ENCODE measurements at places on chromosomes 4 and X.

DNA sequence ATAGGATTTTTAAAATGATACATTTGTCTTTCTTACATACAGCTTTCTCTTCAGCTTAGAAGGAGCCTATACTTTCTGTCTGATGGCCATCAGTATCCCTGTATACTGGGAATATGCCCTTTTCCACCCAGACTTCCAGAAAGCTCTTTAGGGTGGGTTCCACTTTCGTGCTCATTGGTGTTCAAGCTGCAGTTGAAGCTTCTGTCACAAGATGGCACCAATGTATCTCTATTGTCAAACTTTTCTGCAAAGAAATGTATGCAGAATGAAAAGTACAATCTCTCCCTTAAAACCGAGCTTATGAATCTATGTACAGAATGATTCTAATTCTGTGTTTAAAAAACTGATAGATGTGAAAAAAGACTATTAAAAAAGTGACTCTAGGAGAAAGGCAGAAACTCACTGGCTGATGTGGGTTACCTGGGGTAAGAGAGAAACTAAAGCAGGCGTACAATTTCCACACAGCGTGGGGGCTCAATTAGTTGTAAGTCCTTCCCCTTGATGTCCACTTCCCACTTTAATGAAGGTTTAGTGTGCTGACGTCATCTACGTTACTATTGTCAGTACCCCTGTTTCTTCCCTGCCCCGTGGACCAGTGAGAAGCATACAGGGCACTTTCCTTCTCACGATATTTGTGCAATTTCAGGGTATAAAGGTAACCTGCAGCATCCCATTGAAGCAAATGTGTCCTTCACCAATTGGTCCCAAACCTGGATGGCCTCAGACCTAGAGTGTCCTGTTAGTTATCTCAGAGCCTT, 57.3 kb upstream of the TCEAL2 start:
- DNase-seq: peak; percentile 14

DNA sequence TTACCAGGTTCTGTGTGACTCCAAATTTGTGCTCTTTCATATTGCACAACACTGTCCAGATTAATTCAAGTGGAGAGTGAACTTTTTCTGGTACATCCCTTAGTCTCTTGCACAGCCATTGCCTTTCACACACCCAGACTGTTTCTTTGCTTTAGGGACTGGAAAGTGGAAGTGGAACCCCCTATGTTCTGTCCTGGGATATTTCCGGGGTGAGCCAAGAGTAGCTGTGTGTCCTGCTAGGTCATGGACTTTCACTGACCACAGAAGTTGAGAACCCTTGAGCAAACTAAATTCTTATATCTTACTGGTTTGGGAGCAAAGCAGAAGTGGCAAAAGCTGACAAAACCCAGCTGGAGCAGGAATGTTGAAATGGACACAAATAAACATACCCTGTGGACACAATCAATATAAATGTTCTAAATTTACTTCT, 10.3 kb upstream of the VSIG4 start:
- DNase-seq: no peak

DNA sequence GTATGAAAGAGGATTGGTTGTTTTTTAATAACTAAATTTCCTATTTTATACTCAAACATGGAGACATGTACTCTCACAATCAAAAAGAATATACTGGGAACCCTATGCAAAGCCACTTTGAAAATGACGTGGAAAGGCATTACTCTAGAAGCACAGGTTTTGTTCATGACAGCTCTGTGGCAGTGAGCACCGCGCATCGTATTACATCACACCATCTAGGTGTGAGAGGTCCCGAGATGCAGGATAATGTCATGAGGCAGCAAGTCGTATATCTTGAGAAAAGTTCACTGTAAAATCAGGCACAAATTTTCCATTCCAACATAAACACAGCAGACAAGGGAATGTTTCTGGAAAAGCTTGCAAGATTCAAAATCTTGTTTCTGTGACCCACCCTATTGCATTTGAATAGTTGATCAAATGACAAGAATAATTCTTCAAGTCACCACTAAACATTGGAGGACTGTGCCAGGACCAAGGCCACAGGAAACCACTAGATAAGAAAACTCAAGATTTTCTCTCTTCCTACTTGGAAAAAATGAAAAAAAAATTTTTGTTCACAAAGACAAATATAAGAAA, 127.6 kb downstream of the LDB2 start:
- DNase-seq: no peak

- no peak for DNase-seq
Measured at GRCh38 chr4:108890484-108890881, 127.6 kb upstream of the ETNPPL start.

GRCh38 chr4:83266689-83267088, 17.9 kb downstream of the COQ2 start:
- no peak for DNase-seq

DNA sequence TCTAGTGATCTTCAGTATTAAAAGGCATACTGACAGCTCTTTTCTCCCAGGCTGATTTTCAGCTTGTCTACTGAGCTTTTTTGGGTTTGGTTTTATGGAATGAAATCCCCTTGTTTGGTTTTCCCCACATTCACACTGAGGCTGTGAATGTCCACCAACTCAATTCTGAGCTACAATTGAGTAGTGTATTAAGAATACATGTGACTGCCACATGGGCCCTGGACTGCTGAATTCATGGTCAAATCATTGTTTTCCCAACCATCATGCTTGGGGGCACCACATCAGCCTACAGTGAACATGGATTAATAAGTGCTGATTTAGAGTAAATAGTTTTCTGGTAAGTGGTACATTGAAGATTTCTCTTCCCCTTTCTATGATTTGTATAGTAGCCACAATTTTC, 32.4 kb downstream of the RTL9 start:
- DNase-seq: no peak

- no peak for DNase-seq
Measured at GRCh38 chr4:7815562-7815961, 124.1 kb downstream of the AFAP1 start.

- no peak for DNase-seq
Measured at GRCh38 chr4:123470640-123471039, 74.0 kb downstream of the SPRY1 start.

DNA sequence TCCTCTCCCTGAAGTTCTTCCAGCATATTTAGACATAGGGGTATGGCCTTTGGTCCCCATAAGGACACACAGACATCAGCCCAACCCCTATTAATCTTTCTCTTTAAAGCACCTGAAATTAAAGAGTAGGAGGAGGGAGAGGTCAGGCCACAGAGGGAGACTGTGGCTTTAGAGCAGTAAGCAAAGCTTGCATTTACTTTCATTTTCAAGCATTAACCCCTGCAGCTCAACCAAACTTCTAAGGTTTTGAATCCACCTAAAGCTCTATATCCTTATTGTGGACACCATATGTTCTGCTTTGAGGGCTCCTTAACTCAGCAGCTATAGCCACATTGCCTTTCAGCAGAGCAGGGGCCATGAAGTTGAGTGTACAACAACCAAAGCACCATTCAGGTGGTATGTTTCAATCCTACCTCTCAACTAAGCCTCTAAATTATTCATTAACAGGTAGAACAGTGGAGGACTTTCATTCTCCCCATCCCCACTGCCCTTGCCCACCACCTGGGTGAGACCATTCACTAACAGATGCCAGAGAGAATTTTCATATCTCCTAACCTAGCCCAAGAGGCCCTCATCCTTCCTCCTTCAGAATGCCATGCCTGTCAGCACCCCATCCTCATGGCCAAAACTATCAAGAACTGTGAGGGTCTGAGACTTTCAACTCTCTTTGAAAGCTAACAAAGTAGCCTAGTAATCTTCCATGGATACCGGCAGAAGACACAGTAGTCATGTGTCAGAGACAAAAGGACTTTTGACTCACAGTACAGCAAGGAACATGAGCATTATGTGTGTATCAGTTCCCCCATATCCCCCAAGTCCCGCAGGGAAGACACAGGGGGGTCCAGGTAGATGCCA, 20.8 kb downstream of the LIN54 start:
- DNase-seq: no peak

GRCh38 chrX:115972717-115973116, 197.8 kb upstream of the AGTR2 start:
- no peak for DNase-seq

- DNase-seq: no peak
Measured at GRCh38 chrX:7283741-7284140, 135.8 kb upstream of the PUDP start.

GRCh38 chr4:104726002-104726401, 231.3 kb upstream of the CXXC4 start:
- DNase-seq: no peak

DNA sequence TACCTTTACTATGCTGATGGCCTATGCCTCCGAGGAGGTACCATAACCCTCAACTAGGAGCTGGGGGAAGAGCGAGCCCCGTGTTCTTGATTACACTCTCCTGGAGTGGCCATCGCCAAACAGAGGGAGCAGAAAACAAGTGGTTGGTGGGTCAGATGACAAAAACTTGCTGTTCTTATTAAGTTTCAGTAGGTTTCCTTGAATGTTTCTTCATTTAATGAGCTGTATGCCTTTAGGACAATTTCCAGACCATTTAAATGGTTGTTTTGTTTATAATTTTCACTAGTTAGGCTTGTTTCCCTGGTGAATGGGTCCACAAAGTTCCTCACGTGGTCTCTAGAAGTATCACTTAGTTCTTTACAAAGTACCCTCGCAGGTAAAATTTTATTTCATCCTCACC, 4.7 kb downstream of the PYURF start:
- no peak for DNase-seq

- no peak for DNase-seq
Measured at GRCh38 chrX:150196285-150196684, 166.8 kb upstream of the MAMLD1 start.

DNA sequence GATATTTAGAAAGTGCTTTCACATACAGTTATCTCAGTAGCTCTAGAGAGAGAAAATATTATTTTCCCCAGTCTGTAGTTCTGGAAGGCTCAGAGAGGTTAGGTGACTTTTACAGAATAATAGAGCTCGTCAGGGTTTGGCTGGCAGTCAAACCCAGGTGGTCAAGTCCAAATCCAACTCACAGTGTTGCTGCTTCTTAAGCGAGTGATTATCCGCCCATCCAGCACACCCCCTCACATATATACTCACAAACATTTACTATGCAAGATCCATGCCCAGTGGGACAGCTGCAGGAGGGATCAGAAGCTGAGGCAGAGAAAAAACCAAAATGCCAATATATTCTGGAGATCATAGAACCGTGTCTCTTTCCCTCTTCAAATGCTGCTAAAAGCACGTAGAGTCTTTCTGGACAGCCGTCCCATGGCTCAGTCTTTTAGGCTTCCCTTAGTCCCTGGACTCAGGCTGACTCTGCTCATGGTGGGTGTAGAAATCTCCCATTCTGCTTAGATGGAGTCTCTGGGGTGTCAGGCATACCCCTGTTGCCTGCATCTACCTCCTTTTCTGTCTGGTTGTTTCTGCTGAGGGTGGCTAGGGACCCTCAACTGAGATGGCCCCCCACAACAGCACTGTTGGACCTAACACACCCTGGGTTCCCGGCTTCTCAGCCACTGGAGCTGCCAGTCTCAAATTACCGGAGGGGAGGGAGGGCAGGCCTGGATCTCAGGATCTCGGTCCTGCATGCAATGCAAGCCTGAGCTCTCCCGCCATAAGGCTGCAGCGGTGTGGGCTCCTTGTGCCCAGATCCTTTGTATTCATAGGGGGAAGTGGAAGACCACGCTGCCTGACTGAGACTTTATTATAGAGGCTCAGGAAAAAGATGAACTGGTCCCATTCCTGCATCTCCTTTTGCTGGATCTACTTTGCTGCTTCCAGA, at the start of gene CHRNA9:
TSS of gene CHRNA9 (plus strand) at position 743 of the 934 bp plus-strand sequence. CDS start at position 878, 135 bp downstream.
- DNase-seq: no peak

- DNase-seq: no peak
Measured at GRCh38 chrX:135194684-135195083, 23.5 kb upstream of the CT55 start.

DNA sequence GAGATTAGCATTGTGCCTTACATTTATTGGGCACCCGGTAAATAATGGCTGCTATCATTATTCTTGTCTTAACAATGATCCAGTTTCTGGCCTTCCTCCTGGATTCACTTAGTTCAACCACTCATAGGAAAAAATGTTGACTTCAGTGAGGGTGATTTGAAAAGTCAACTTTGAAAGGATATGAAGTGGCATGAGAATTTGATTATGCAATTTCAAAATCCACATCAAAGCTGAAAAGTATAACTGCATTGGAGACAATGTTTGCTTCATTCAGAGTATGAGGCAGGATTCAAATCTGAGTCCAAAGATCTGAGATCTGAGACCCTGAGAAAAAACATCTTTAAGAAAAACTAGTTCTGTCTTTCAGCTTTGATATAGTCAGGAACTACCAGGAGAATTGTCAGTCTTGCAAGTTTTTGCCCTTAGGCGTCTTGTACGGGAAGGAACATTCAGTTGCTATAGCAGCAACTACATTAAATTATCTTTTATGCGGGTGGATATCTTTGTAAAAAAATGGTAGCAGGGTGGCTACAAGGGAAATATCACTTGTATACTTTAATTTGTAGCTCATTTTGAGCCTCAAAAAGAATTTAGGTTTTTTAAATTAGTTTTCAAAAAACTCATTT, 587.5 kb upstream of the LCORL start:
- DNase-seq: no peak

GRCh38 chr4:21327976-21328700, 620.4 kb downstream of the KCNIP4 start:
- DNase-seq: no peak
